ENCODE measurements at places on chromosomes 6 and 20. TPM values are rescaled to one million over a fixed set of nuclear protein-coding genes. Genes with fewer than 3 reads are reported as not detected.

The KIF3B gene
- total RNA-seq: 12.9 TPM

The CCN5 gene
- total RNA-seq: not detected

DNA sequence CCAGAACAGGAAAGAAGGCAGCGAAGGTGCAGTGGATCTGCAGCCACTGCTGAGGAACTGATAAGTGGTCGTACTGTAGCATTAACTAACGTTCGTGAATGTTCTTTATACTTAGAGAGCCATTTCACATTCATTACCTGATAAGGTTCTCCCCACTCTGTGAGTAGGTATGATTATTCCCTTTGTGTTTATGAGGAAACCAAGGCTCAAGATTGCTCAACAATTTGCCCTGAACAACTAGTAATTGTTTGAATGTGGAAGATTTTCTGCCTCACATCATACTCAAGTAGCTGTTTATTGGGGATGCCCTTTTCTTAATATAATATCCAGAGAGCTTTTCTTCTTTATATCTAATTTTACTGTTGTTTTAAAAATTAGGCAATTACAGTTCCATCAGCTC is 24.9 kb upstream of the ELOVL5 start:
- H3K36me3 ChIP-seq: no peaks in the 10 kb centered on the region
- no peaks in the 10 kb centered on the region for H3K4me1 ChIP-seq
- no peak overlapping the region for H3K27ac ChIP-seq
- DNase-seq: no peak

GRCh38 chr6:4155848-4156466 is 20.6 kb upstream of the ECI2 start:
- DNase-seq: peak; percentile 77
- no peaks in the 10 kb centered on the region for H3K27me3 ChIP-seq
- no peak overlapping the region for H3K27ac ChIP-seq
- peaks cover 4% of the 10 kb centered on the region for H3K4me1 ChIP-seq
- no peak overlapping the region for H3K4me3 ChIP-seq

DNA sequence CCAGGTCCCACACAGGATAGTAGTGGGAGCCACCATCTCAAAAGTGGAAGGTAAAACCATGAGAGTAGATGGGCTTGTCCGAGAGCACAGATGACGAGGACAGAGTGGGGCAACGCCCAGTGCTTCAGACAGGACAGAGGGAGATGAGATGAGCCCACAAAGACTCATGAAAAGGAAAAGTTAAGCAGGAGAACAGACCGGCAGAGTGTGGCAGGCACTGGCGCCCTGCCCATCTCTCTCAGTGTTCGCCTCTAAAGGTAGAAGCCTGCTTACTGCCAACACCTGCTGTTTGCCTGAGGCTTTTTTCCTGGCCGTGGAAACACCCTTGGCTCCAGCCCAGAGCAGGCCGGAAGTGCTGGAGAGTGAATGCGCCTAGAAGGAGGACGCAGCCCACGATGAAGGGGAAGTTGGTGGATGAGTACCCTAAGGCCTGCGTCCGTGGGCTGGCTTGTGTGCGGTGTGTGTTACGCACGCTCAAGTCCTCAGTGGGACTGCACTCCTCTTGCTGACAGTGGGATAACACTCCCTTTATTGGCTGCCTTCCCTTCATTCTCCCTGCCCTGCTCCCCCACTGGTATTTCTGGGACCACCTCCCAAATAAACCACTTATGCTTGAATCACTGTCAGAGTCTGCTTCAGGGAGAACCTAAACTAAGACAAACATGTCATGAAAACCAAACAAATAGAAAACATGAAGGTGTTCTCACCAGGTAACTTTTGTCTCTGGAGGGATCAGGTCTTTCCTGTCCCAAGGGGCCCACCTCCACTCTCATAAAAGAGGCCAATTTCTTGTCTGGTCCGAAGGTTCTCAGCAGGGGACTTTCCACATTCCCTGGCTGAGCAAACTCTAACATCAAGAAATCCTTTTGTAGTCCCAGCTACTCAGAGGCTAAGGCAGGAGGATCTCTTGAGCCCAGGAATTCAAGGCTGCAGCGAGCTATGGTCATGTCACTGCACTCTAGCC is 9.1 kb upstream of the FOXP4 start:
- DNase-seq: no peak
- H3K27me3 ChIP-seq: no peaks in the 10 kb centered on the region
- no peaks in the 10 kb centered on the region for H3K36me3 ChIP-seq
- H3K27ac ChIP-seq: no peak overlapping the region
- no peak overlapping the region for H3K4me3 ChIP-seq

All from SJSA1 (cell line).